ENCODE measurements at places on chromosomes 7 and 10.

DNA sequence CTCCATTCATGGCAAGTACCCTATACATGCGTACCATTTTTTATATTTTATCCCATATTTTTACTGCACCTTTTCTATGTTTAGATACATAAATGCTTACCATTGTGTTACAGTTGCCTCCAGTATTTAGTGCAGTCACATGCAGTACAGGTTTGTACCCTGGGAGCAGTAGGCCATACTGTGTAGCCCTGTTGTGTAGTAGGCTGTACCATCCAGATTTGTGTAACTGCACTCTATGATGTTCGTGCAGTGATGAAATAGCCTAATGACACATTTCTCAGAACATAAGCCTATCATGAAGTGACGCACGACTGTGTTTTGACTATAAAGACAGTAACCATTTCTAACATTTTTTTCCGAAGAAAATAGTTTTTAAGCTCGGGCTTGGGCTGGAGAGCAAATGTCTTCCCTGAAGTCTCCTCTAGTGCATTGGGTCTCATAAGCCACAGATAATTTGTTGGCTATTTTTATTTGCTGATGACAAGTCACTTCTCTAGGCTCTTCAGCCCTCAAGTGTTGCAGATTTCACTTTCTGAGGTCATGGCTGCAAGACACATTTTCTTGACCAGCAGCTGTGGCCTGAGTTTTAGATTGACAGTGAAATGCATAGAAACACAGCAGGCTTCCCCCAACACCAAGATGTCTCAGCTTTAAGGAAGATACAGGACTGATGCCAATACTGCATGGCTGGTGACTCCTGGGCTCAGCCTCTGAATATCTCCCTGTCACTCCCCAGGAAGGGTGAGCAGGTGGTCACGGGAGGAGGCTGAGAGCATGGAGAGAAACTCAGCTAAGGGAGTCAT lies 26.9 kb downstream of the EPDR1 start:
- DNase-seq = no peak

DNA sequence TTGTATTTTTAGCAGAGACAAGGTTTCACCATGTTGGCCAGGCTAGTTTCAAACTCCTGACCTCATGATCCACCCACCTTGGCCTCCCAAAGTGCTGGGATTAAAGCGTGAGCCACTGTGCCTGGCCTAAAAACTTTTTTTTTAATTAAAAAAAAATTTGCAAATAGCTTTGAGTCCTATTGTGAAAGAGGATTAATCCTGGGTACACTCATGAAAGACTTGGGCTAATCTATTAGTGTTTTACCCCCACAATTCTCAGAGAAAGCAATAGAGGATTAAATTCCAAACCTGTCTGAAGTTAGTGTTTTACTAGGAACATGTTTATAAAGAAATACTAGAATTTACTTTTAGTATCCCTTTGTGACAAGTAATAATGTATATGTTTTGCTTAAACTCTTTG lies 76.9 kb upstream of the ITGB1 start:
- DNase-seq = no peak

GRCh38 chr10:119415536-119416503 lies 126.7 kb downstream of the RGS10 start:
- DNase-seq = no peak

DNA sequence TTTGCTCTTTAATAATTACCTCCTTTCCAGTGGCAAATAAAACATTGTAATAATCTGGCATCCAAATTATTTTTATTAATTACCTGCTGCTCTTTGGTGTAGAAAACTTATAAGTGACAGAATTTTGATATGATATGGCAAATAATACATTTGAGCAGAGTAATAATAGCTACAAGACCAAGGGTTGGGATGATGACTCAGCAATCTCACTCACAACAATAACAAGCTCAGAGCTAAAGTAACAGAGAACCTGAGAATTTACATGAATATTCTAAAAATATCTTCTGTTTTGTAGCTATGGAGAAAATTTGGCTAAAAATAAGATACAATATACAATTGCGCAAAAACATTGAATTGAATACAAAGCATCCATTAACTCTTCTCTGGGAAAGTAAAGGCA lies 480.8 kb upstream of the COBL start:
- DNase-seq = no peak

DNA sequence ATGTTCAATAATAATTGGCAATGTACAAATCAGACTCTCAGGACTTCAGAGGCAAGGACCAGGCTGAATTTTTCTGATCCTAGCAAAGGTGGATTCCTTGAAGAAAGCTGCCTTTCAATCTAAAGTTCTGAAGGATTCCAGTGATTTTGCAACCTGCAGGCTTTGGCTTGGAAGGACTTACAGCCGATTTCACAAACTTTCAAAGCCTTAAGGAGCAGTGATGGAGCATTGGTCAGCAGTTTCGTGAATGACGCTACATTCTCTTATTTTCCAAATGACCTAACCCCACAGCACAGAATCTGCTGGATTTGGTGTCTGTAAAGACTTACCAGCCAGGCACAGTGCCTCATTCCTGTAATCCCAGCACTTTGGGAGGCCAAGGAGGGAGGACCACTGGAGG lies 167.5 kb downstream of the ARHGAP12 start:
- DNase-seq = no peak

GRCh38 chr10:77106676-77107075 lies 530.9 kb downstream of the KCNMA1 start:
- DNase-seq = no peak

- DNase-seq = no peak
Measured at GRCh38 chr10:122251459-122252255, 19.4 kb upstream of the BTBD16 start.

DNA sequence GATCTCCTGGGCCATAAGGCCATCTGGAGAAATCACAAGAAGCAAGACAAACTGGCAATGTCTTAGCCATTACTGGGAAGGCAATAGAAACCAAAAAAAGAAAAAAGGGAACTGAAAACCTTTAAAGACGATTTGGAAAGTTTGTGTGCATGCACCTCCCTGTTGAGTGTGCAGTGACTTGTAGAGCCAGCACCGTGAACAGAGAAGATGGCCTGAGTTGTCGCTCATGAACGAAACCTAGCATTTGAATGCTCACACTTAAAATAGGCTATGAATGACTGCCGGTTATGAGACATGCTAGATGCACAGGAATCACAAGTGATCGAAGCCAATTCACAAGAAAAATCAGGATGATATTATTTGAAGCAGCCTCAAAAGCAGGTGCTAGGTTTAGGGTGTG lies 151.3 kb upstream of the ADO start:
- no peak for DNase-seq

GRCh38 chr7:23472956-23473843 lies 2.9 kb upstream of the IGF2BP3 start:
- no peak for DNase-seq

GRCh38 chr7:136403591-136403990 lies 426.4 kb upstream of the MTPN start:
- DNase-seq = no peak

GRCh38 chr7:138749960-138750359 lies 47.8 kb upstream of the TMEM213 start:
- no peak for DNase-seq

DNA sequence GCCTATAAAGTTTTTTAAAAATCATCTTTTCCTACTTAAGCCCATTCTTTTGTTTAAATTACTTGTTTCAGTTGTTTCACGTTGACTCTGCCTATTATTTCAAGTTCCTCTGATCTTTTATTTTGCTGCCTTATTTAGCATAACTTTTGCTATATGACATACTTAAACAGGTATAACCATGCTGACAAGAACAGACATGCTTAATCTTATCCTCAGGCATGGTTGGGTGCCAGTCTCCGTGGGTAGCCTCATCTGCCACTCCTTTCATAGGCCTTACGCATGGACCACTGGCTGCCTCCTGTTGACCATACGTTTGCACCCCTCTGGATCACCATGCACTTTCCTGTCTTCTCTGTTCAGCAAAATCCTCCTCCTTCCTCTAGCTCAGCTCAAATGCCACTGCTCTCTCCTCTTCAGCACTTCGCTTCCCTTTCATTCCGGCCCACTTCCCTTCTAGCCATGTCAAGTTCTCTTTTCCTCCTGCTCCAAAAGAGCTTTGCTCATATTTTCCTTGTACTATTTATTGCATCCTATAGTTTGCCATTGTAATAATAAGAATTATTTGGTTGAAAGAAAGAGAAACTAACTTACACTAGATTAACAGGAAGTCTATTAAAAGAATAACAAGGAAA lies 10.0 kb upstream of the TSPAN33 start:
- DNase-seq = no peak

DNA sequence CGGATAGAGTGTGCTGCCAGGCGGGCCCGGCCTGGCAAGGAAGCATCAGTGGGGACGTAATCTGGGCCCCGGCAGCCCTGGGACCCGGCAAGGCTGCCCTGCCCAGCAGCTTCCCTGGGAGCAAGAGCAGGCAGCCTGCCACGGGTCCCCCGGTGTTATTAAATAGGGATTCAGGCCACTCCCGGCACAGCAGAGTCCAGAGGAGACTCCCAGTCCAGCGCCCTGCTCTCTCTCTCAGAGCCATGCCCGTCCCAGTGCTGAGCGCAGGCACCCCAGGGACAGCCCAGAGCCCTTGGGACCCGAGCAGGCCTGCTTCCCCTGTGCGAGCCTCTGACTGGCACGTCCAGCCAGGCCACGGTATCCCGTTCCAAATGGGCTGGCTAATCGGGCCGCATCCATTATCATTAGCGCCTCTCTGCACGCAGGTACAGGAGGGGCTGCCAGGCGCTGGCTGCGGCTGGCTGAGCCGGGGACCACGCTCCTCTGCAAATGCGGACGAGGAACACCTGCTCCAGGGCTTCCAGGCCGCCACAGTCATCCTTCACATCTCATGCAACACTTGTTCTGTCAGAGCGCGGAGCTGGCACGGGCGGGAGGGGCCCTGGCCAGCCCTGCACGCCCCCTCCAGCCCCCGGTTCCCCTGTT lies 344.2 kb upstream of the MKI67 start:
- DNase-seq = no peak

DNA sequence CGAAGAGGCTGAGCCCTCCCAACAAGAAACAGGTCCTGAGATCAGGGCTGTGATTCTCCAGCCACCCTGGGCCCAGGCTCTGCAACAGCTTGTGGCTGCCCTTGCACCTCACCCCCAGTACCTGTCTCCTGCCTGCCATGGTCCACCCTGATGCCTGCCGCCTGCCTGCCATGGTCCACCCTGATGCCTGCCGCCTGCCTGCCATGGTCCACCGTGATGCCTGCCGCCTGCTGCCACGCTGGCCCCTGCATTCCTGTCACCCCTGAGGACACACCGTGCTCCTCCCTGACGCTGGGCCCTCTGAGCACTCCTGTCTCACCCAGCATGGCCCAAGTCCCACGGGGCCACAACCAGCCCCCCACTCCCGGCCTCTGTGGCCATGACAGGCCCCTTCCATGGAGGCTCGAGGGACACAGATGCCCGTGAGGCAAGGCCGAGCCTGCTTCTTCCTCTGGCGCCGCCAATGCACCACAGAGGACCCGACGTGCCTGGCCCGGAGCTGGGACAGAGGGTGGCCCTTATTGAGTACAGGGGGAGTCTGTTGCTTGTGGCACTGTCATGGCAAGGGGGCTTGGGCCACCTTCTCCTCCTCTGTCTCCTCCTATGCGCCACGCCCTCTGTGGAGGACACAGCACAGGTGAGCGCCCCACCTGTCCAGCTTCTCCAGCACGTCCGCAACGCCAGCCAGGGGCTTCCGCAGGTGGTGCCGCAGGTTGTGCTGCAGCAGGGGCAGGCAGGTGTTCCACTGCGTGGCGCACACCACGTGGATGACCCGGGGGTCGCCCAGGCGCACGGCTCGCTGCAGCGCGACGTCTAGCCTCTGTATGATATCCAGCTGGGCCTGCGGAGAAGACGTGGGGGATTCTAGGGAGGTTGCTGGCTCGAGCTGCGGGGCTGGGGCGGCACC lies 18.1 kb downstream of the CFAP46 start:
- no peak for DNase-seq

DNA sequence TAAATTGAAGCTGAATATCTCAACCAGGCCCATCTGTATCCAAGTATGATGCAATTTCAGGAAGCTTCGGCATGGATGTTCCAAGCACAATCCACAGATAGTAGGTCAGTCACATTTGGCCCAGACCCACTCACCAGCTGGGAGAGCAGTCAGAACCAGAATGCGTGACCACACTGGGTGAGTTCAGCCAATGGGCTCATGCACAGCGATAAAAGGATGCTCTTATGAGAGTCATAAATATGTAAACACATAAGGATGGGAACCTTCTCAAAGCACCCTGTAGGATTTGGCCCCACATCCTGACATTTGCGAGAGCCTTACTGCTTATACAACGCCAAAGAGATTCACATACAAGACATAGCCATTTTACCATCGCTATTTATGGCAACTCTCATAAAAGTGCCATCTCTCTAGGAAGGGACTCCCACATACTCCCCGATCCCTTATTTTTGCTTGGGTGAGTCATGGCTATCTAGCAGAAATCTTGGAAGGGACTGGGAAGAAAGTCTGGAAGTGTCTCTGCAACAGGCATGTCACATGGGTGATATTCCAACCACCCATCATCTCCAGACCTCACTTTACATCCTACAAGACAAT lies 3.0 kb downstream of the AFAP1L2 start:
- DNase-seq = no peak

DNA sequence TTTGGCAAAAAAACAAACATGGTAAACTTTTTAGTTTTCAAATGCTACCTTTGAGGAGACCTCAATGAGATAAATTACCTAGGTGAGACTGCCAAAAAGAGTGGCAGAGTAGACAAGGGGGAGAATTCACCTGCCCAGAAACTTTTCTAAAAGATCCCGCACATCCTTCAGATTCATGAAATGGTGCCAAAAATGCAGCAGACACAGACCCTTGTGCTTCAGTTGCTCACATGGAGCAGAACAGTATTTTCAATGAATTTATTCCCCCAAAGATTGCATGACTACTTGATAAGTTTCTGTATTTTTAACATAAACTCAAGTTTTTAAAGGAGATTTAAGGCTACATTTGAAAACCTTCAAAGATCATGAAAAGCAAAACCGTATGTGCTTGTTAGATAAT lies 270.0 kb downstream of the TRIL start:
- no peak for DNase-seq

GRCh38 chr7:47143339-47143738 lies 438.6 kb downstream of the TNS3 start:
- DNase-seq = no peak

GRCh38 chr10:64014281-64014680 lies 493.1 kb downstream of the REEP3 start:
- no peak for DNase-seq

- no peak for DNase-seq
Measured at GRCh38 chr10:96238646-96239623, 32.4 kb downstream of the BLNK start.
